ENCODE measurements at places on chromosomes 2 and 18. TPM values are rescaled to one million over a fixed set of nuclear protein-coding genes. Genes with fewer than 3 reads are reported as not detected.

The KLF7 gene
- total RNA-seq = 38.2 TPM

The CAVIN2 gene
- not detected for total RNA-seq

The PLGLB1 gene
- total RNA-seq = 3.1 TPM

The ANKRD30BL gene
- not detected for total RNA-seq

The SERPINB3 gene
- total RNA-seq = not detected

The CYP27C1 gene
- total RNA-seq = not detected

The SNORC gene
- 0.97 TPM for total RNA-seq

The LIPG gene
- total RNA-seq = 0.15 TPM

The SULT1C3 gene
- total RNA-seq = not detected

The TSGA10 gene
- total RNA-seq = 8.1 TPM

The OXER1 gene
- total RNA-seq = not detected

The KCNG2 gene
- total RNA-seq = not detected

The INPP4A gene
- 165 TPM for total RNA-seq

The VWC2L gene
- total RNA-seq = not detected

The MAPK4 gene
- total RNA-seq = not detected

The CHRND gene
- total RNA-seq = not detected

The DUSP19 gene
- 0.92 TPM for total RNA-seq

The AGPS gene
- 61.3 TPM for total RNA-seq

The HOXD13 gene
- not detected for total RNA-seq

The TNP1 gene
- not detected for total RNA-seq

The GALR1 gene
- total RNA-seq = not detected

The LDAH gene
- 28.7 TPM for total RNA-seq

The CENPO gene
- total RNA-seq = 56.4 TPM

The EML6 gene
- total RNA-seq = 0.96 TPM

The OTOS gene
- total RNA-seq = not detected

The B3GNT7 gene
- not detected for total RNA-seq

The DLGAP1 gene
- total RNA-seq = not detected

The TNFAIP6 gene
- total RNA-seq = not detected

The CLK1 gene
- 142 TPM for total RNA-seq

The IL1R2 gene
- total RNA-seq = 0.50 TPM

The C1GALT1C1L gene
- total RNA-seq = not detected

The HAAO gene
- total RNA-seq = not detected
